Stimulated activated CD8-positive, alpha-beta memory T cell treated with anti-CD3 and anti-CD28 coated beads, Interleukin-15, amount 100 ng/mL, for 48 hours (primary cell): ENCODE measurements at places on chromosomes 11 and 22.

GRCh38 chr11:47848700-47849155 lies 578 bp upstream of the NUP160 start:
- DNase-seq = no peak

GRCh38 chr11:74720596-74721478 lies 10.4 kb downstream of the CHRDL2 start:
- no peak for DNase-seq

DNA sequence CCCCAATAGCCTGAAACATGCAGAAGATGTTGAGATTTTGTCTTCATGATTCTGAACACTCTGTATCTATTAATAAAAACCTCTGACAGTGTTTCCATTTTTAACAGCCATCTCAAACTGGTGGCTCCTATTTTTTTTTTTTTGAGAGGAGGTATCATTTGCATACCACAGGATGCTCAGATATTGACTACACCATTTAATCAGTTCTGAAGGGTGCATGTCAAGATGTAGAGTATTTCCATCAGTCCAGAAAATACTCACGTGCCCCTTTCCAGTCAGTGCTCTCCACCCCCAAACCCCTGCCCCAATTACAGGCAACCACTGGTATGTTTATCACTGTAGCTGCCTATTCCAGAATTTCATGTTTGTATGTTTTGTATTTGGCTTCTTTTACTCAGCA lies 85.3 kb upstream of the SORL1-AS1 start:
- no peak for DNase-seq

DNA sequence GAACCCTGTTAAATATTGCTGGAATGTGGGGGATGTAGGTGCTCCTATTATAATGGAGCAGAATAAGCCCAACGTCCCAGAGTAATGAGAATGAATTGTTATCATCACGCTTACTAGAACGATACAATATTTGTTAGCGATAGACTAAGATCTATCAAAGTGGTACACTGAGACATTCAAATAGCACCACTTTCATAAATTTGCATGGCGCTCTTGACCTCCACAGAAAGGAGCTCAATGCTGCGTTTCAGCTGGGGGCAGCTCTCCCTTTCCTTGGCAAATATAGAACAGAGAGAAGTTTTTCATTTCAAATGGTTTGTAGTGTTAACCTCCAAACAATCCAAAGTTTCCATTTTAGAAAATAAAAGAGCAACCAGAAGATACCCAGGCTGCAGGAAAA lies 38.2 kb upstream of the BLID start:
- no peak for DNase-seq

- DNase-seq = no peak
Observed at GRCh38 chr22:46017166-46017565, 40.2 kb upstream of the WNT7B start.

DNA sequence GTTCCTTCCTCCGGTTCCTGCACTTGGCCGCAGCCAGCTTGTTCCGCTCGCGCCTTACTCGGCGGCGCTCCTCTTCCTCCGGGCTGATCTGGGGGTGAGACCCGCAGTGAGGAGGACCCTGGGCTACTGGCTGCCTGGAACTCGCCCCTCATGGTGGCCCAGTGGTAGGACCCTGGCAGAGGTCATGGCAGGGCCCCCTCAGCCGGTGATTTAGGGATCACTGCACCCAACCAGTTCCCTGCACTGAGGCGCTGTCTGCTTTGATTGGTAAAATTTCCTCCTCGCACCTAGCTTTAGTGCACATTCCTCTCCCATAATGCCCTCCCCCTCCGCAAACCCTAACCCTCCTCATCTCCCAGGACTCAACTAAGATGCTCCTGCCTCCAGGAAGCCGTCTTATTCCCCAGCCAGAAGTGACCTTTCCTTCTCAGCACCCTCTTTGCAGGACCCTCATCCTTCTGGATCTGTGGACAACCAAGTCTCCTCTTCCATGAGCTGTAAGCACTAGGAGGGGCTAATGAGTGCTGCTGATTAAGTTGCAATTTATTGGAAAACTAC lies 3.6 kb downstream of the CCDC85B start:
- DNase-seq = no peak
